ENCODE measurements at places on chromosomes 16 and 17. TPM values are rescaled to one million over a fixed set of nuclear protein-coding genes. Genes with fewer than 3 reads are reported as not detected.

Gene RNF222
- not detected for total RNA-seq

Gene CDK5RAP3
- 163 TPM for total RNA-seq

Gene GRAPL
- 2.1 TPM for total RNA-seq

Gene FADS6
- not detected for total RNA-seq

DNA sequence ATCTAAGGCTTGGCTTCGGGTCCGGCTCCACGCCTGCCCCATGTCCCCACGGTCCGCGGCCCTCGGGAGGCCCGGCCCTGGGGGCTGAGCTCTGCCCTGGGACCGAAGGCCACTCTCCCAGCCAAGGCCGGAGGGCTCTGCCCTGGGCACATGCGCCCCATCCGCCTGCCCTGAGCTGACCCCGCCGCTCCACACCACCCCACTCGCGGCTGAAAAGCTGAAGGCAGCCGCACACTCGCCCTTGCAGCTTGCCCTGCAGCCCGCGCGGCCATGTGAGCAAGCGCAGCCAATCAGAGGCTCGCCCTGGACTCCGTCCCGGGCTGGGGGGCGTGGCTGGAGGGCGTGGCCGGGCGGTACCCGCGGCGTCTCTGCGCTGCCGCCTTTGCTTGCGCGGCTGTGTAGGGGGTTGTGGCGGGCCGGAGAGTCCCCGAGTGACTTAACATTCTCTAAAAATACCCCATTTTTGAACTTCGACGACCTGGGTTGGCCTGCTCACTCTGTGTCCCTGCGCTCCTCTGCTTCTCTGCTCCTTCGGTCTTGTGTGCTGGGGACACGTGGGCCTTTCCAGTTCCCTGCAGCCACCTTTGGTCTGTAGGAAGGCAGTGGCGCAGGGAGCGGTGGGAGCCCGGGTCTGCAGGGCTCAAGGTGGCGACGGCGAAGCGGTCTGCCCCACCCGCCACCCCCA is 8.8 kb upstream of the MAP2K3 start:
- peak; percentile 88 for DNase-seq

GRCh38 chr17:76195281-76196096 is 44.8 kb downstream of the RNF157 start:
- DNase-seq = no peak

GRCh38 chr17:1150863-1151600 is 28.7 kb downstream of the ABR start:
- DNase-seq = no peak

GRCh38 chr16:72187551-72187950 is 15.6 kb upstream of the PMFBP1 start:
- no peak for DNase-seq

DNA sequence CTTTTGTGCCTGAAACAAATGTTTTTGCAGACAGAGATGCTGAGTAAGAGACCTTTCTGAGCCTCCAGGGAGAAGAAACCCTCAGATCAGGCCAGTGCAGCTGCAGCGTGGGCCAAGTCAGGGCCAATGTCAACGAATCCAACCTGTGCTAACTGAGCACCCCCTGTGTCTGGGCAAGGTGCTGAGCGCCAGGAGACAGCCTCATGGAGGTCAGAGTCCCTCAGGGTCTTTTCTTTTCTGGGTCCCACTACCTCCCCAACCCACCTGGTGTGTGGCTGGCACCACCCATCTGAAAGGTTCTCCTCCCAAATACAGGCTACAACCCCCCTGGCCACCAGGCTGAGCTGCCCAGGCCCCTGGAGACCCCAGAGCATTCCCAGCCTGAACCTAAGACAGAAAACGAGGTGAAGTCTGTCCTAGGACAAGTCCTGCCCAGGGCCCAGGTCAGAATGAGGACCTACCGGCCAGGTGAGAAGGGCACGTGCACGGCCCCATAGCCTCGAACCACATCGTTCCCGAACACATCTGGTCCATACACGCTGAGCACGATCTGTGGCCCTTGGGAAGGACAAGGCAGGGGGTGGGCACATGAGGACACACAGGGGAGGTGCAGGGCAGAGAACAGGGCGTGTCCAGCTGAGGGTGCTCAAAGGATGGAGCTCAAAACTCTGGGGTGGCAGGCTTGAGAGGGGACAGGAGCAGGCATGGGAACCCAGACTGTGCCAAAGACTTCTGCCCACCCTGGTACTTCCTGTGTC is 15.0 kb downstream of the B9D1 start:
- no peak for DNase-seq

DNA sequence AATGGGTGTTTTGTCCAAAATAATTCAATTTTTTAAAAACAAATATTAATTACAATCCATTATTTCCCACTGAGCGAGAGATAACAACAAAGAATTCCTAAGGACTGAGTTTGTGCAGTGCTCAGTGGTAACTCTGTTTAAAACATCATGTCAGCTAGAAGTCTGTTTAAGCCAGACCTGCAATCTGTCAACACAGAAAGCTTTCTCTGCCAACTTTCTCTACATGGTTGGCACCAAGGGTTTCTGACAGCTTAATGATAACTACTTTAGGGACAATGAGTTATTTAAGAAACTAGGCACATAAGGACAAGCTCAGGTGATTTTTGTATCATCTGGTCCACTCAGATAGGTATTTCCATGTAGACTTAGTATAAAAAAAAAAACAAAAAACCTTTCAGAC is 81.8 kb downstream of the WDR59 start:
- no peak for DNase-seq

GRCh38 chr17:40075201-40075941 is 12.6 kb downstream of the THRA start:
- peak; percentile 91 for DNase-seq

DNA sequence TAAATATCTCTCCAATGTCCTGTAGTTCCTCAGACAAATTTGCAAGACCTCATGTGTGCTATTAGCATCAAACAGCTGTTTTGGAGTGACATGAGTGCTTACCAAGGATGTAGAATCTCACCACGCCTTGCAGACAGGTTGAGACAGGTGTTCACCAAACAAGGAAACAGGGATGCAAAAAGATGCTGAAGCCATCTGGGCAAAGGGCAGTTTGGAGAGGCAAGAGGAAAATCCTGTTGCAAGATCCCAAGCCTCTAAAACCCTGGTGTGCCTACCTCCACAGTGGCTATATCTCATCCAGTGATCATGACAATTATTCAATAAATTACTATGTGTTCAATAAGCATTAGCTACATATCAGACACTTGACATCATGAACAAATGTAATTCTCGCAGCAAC is 373.7 kb downstream of the SOX9 start:
- no peak for DNase-seq

- DNase-seq = no peak
Observed at GRCh38 chr17:81534157-81535006, 6.2 kb downstream of the FSCN2 start.

DNA sequence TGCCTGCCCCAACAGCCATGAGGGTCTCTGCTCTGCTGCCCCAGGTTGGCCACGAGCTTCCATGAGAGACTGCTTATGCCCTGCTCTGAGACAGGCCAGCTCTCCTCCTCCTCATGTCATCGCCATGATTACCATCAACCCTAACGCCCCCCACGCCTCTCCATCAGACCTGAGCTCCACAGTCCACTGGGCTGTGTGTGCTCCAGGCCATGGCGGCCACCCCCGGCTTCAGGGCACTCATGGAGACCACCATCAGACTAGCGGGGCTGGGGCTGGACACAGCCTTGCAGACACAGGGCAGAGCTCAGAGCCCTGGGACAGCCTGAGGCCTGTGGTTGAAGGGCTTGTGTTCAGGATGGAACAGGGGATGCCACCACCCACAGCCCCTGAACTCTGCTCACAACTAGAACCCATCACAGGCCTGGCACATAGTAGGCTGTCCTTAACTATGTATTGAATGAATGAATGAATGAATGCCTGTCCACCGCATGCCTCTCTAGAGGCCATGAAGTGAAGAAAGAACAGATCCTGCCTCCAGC is 14.6 kb downstream of the CNGB1 start:
- DNase-seq = no peak

DNA sequence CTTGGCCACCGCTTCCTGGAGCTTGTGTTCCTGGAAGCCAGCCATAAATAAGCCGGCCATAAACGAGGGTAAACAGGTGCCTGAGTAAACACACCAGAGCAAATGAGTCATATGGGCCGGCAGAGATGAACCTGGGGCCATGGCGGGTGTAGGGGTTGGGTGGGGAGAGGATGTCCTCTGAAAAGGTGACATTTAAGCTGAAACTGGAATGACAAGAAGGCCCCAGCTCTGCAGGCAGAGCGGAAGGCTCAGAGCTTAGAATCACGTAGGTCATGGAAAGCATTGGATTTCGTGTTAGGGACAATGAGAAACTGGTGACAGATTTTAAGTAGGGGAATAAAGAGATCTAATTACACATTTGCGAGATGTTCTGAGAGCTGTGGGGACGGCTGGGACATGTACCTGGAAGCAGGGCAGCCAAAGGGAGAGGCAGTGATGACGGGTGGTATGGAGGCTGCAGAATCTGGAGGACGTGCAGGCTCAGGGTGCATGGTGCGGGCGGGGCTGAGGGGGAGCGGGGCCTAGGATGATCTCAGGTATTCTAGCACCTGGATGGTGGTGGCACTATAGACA is 8.1 kb upstream of the DNASE1 start:
- no peak for DNase-seq

- DNase-seq = no peak
Observed at GRCh38 chr17:14664511-14664910, 363.6 kb downstream of the HS3ST3B1 start.

GRCh38 chr16:9447195-9447551 is 355.7 kb downstream of the HAPSTR1 start:
- DNase-seq = no peak

DNA sequence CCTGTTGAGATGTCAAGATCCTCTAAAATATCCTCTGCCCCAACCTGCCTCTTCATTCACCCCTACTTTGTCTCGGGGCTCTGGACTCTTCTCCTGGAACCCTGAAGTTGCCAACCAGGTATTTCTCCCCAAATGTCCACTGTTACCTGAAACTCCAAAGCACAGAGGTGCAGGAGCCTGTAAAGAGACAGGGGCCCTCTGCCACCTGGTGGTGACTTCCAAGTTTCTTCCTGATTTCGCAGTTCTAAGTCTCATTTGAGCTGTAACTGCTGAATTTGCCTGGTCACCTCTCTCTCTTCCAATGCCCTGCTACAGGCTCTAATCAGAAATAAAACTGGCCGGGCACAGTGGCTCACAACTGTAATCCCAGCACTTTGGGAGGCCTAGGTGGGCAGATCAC is 77.1 kb upstream of the RCVRN start:
- DNase-seq = no peak

DNA sequence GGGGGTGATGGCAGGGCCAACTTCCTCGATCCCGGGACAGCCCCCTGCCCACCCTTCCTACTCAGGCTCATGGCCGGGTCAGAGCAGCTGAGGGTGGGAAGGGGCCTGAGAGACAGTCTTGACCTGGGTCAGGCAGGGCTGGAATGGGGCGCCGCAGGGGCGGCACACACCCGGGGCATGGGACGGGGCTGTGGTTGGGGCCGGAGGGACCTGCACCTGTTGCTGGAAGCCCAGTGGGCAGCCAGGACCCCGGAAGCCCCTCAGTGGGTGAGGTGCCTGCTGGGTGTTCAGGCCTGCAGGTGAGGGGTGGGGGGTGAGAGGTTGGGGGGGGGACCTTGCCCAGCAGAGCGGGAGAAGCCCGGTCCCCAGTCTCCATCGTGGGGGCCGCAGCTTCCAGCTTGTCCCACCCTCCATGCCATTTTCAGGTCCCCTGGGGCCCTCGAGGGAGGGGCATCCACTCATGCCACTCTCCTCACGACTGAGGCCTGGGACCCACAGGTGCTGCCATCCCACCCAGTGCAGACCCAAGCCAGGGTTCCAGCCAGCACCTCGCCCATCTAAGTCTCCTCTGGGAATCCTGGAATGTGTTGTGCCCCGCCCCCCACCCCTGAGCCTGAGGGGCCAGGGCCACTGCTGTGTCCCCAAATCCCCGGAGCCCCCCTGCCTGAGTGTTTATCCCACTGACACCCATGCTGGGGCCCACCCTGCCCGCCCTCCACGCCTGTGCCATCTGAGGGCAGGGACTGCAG is 43.4 kb upstream of the ACSF3 start:
- DNase-seq = no peak

DNA sequence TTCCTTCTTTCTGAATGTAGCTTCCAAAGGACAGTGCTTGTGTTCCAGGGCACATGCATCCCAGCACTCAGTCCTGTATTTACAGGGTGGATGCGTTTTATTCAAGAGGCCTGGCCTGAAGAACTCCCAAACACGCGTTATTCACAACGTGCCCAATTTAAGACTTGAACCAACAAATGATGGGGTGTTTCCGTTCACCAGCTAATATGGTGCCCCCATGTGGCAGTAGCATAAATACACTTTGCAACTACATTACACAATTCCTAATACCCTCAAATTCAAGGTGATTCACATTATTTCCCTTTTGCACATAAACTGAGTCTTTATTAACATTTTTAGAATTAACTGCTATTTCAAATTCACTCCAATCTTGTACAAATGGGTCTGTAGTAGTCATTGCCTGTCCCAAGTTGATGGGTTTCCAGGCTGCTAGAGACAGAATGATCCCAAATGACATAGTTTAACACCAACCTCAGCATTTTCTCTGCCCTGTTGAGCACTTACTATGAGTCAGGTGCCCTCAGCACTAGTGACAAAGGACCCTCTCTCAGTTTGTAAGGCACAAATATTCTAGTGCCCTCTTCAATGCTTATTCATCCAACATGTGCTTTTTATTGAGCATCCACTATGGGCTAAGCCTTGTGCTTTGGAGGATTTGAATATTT is 26.9 kb downstream of the HSD17B2 start:
- DNase-seq = no peak

GRCh38 chr16:11225677-11226549 is 30.1 kb downstream of the SOCS1 start:
- no peak for DNase-seq

DNA sequence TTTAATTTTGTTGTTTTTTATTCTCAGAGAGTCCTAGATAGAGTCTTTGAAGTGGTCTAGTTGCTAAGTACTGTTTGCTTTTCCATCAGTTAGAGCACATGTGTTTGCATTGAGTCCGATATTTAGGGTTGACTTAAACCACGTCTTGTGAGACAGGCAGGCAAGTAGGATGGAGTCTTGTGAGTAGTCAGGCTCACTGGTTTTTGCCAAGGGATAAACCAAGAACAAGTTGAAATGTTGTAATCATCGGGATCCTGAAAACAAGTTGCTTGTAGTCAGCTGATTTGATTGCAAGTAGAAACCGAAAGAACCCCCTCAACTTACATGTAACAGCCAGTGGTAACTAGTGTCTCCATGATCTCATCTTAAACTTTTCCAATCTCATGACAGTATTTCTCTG is 17.2 kb downstream of the ATP6V0A1 start:
- DNase-seq = peak; percentile 25

- no peak for DNase-seq
Observed at GRCh38 chr17:58232707-58233156, 5.7 kb upstream of the LPO start.

DNA sequence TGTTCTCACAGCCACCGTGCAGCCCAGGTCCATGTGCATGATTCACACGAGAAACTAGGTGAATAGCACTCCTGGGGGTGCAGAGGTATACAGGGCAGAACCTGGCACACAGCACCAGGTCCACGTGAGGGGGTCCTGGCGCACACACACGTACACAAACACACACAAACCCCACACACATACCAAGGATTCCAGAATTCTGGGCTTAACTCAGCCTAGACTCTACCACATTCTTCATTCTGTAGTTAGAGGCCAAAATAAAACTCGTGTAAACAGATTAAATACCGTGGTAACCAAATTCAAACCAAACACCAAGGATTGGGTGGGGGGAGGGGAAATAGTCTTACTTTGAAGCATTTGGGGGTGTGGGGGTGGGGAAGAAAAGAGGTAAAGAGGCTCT is 58.5 kb downstream of the XYLT1 start:
- DNase-seq = no peak

Data from tibial nerve (tissue), 4 donors.